EH (cell line): ENCODE measurements at places on chromosomes 3 and 15.

DNA sequence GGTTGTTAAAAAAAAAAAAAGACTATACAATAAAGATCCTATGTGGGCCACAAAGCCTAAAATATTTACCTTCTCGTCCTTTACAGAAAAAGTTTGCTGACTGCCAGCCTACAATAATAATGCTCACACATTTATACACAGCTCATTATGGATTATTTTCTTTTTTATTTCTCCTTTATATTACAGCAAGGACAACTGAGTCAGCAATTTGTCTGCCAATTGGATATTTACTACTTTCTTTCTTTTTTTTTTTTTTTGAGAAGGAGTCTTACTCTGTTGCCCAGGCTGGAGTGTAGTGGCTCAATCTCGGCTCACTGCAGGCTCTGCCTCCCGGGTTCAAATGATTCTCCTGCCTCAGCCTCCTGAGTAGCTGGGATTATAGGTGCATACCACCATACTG is 142.2 kb downstream of the EBLN2 start:
- no peak for DNase-seq

DNA sequence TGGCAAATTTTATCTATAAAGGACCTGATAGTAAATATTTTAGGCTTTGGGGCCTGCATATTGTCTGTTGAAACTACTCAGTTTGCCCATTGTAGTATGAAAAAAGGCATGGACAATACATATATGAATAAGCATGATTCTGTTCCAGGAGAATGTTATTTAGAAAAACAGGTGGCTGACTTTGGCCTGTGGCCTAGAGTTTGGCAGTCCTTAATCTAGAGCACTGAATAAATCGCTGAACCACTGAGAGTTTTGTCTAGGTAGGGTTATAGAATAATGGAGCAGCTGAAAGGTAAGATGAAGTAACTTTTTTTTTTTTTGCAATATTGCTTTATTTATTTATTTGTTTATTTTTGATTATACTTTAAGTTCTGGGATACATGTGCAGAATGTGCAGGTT is 75.0 kb downstream of the LRRC49 start:
- DNase-seq, result no peak

DNA sequence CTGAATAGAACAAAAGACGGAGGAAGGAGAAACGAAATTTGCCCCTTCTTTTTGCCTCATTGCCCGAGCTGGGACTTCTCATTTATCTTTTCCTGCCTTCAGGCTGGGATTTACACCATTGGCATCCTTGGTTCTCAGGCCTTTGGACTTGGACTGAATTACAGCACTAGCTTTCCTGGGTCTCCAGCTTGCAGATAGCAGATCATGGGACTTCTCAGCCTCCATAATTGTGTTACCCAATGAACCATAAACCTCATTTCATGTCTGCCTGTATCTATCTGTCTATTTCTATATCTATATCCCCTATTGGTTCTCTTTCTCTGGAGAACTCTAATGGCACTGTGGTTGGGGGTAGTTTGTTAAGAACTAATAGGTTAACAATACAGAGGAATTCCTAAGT is 31.5 kb upstream of the CTXND1 start:
- no peak for DNase-seq

GRCh38 chr3:51962854-51963530 is 4.3 kb downstream of the PCBP4 start:
- DNase-seq, result peak; percentile 40

GRCh38 chr15:47857776-47858167 is 140.5 kb downstream of the SEMA6D start:
- no peak for DNase-seq

GRCh38 chr3:122555275-122556071 is 8.6 kb downstream of the PARP9 start:
- no peak for DNase-seq

DNA sequence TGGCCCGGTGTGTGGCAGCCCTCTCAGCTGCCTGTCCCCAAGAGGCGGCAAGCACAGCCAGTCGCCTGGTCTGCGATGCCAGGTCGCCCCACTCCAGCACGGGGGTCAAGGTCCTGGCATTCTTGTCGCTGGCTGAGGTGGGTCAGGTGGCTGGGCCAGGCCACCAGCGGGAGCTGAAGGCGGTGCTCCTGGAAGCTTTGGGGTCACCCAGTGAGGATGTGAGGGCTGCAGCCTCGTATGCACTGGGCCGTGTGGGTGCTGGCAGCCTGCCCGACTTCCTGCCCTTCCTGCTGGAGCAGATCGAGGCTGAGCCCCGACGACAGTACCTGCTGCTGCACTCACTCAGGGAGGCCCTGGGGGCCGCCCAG is 20.8 kb downstream of the CAND2 start:
- no peak for DNase-seq

- no peak for DNase-seq
Measured at GRCh38 chr3:58955308-58955707, 94.5 kb downstream of the CFAP20DC start.

DNA sequence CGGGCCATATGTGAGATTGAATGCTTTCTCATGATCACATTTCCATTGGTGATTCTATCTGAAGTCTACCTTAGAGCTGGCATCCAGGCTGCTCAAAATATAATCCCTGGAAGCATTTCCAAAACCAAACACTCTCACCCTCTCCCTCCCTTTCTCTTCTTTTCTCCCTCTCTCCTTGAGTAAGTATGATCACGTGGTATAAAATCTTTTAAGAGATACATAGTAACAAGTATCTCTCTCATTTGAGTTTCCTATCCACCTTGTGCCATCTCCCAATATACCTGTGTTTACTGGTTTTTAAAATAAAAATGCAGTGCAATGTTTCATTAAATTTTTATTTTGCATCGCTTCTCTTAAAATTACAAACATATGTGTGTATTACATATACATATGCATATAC is 350.9 kb upstream of the KCNH8 start:
- no peak for DNase-seq
